Small intestine (tissue), 16 donors: ENCODE measurements at places on chromosomes 16 and 17. TPM values are rescaled to one million over a fixed set of nuclear protein-coding genes. Genes with fewer than 3 reads are reported as not detected.

GRCh38 chr17:48181653-48182052 lies 74.1 kb downstream of the SNX11 start:
- no peaks in the 10 kb centered on the region for H3K4me1 ChIP-seq
- H3K36me3 ChIP-seq, result no peaks in the 10 kb centered on the region
- H3K27ac ChIP-seq, result no peak overlapping the region
- H3K4me3 ChIP-seq, result no peak overlapping the region
- no peaks in the 10 kb centered on the region for H3K27me3 ChIP-seq

DNA sequence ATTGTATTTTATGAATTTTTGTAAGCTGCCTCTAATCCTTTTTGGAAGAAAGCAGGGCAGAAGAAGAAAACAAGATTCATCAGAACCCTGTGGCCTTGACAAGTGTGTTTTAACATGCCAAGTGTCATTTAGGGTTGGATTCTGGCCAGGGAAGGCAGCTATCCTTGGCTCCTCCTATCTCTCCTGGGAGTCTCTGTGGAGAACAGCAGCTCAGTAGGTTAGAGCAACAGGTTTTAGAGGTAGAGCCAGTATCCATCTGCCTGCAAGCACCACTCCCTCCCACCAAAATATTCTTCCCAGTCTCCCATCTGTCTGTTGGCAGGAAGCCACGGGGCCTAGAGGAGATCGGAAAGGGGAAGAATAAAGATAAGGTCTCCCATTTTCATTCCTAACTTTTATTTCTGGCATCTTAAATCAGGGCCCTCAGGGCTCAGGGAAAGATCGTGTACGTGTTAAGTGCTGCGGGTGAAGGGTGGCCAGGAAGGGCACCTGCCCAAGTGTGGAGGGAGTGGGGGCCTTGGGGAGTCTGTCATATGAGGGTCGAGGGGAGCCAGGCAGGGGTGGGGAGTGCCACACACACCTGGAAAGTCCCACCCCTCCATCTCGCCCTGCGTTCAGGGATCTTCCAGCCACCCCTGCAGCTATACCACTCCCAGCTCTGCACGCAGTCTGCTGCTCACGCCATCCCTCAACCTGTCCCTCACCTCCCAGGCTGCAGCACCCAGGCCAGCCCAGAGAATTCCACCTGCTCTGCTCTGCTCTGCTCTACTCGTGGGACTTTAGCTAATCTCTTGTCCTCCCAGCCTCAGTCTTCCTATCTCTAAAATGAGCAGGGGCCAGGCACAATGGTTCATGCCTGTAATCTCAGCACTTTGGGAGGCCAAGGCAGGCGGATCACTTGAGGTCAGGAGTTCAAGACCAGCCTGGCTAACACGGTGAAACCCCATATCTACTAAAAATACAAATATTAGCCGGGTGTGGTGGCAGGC lies 17.1 kb upstream of the CPSF4L start:
- peaks cover 3% of the 10 kb centered on the region for H3K4me1 ChIP-seq
- H3K27me3 ChIP-seq, result no peaks in the 10 kb centered on the region

DNA sequence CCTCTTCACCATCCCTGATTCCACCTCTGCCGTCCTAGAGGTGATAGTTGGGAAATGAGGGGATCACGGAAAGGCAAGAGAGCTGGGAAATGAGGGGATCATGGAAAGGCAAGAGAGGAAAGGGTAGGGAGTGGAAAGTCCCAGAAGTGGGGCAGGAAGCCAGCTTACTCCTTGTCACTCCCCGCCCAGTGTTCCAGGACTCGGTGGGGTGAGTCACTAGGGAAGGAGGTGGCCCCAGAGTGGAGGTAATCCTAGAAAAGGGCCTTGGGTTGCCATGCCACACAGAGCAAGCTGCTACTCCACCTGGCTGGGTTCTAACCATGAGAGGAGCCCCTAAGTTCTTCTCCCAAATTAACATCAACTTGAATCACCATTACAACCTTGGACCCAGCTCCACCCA lies 14.8 kb downstream of the ALOXE3 start:
- peak; percentile 44 for DNase-seq
- H3K4me1 ChIP-seq, result no peaks in the 10 kb centered on the region
- no peak overlapping the region for H3K27ac ChIP-seq
- H3K27me3 ChIP-seq, result peaks cover 3% of the 10 kb centered on the region

DNA sequence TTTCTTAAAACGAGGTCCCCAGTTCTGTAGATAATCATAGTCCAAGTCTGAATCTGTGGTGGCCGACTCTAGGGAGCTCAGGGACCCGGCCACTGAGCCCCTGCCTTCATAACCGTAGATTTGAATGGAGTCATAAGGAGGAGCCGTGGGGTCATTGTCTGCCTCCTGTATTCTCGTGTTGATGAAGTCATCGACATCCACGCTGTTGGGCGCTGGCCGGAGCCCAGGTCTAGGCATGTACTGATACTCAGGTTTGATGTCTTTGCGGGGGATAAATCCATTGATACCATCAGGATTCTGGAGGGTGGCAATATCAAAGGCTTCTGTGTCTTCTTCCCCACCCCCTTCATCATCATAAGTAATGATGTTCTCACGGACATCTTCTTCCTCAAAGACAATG lies 174.2 kb downstream of the CDH11 start:
- no peak overlapping the region for H3K27ac ChIP-seq
- H3K36me3 ChIP-seq, result no peaks in the 10 kb centered on the region
- H3K4me1 ChIP-seq, result no peaks in the 10 kb centered on the region
- no peak overlapping the region for H3K4me3 ChIP-seq
- no peak for DNase-seq
- no peaks in the 10 kb centered on the region for H3K27me3 ChIP-seq

DNA sequence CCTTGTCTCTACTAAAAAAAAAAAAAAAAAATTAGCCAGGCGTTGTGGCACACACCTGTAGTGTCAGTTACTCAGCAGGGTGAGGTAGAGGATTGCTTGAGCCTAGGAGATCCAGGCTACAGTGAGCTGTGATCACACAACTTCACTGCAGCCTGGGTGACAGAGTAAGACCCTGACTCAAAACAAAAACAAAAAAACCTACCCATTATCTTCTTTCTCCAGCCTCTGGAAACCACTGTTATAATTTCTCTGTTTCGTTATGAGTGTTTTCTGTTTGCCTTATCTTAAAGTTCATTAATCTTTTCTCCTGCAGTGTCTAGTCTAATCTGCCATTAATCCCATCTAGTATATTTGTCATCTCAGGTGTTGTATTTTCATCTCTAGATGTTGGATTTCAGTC lies 18.6 kb upstream of the CLTC start:
- peaks cover 4% of the 10 kb centered on the region for H3K36me3 ChIP-seq
- no peaks in the 10 kb centered on the region for H3K27me3 ChIP-seq
- no peak overlapping the region for H3K4me3 ChIP-seq
- no peak for DNase-seq

The GPR142 gene
- polyA plus RNA-seq, result not detected

The ELAC2 gene
- polyA plus RNA-seq, result 35.8 TPM

The CHST4 gene
- polyA plus RNA-seq, result 0.15 TPM
